ENCODE measurements at places on chromosomes 1 and 21.

- DNase-seq: no peak
These were observed 38.5 kb upstream of the SGIP1 start for GRCh38 chr1:66495495-66495894.

GRCh38 chr1:180953291-180954004, 40.8 kb downstream of the KIAA1614 start:
- DNase-seq: no peak

- DNase-seq: peak; percentile 13
These were observed 18.1 kb downstream of the USP48 start for GRCh38 chr1:21764615-21765423.

DNA sequence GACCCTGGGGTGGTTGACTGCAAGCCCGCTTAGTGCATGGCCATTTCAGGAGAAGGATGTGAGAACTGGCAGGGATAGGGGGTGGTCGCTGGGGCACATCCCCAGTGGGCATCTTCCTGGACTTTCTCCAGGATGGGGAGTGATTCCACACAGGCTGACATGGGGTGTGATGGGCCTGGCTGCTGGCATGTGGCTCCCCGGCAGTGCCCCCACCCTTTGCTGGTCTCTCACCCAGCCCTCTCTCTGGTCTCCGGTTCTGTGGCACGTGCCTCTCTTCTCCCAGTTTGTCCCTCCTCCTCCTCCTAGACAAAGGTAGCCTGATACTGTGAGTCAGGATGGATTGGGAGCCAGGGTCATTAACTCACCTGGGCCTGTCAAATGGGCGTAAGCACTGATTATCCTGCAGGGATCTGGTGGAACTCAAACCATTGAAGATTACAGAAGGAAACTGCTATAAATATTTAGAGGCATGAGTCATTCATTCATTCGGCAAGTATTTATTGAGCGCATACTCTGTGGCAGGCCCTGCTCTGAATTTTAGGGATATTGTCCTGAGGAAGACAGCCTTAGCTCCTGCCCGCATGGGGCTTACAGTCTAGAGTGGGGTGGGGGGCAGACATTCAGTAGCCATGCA, 23.6 kb upstream of the EPS8L3 start:
- DNase-seq: no peak

- no peak for DNase-seq
These were observed 281.5 kb upstream of the ADGRL4 start for GRCh38 chr1:79287982-79288381.

DNA sequence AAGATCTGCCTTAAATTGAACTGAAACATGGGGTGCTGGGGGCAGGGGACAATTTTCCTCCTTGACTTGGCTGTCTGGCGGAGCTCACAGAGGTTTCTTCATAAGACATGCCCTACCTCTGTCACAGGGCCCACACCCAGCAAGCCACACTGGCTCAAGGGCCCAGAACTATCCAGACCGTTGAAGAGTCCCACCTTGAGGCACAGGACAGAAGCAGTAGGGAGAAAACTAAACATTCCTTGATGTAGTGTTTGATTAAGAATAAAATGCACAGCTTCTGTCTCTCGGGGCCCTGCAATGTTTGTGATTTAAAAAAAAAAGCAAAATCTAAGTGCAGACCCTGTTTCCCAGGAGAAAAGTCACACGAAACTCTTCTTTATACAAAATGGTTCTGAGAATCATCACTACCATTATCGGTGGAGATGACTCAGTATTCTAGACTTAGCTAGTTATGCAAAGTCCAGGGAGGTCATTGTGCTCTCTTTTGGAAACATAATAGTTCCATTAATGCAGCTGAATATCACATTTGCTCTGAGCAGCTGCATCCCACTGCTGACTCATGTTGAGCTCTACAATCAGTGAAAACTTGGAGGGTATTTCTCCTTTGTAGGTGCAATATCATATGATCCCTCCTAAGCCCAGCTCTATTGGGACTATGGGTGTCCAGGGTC, 53.6 kb upstream of the DIRAS3 start:
- DNase-seq: no peak

DNA sequence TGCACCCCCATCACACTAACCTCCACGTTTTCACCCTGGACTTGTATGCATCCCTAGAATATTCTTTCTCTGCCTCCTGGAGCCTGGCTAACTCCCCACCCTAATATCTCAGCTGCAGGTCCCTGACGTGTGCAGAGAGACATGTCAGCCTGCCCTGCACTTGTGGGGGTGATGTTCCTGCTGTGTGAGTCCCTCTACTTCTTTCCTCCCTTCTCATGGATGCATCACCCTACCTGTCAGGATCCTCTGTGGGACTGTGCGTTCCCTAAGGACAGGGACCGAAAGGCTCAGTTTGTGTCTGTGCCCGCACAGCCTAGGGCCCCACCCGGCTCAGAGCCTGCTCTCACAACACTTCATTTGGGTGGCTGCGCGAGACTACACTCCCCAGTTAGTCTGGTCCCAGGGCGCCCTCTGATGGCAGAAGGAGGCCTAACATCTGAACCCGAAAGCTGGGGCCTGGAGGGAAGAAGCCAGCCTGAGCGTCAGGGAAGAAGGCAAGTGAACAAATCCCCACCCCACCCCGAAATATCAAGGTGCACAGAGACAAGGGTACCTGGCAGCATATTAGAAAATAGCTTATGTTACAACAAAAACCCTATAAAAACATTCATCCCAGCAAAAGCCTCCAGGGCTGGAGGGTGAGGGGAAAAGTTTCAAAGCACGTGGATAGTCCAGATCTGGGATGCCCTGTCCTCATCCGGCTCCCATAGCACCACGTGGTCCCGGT, 3.7 kb downstream of the CD52 start:
- peak; percentile 95 for DNase-seq

DNA sequence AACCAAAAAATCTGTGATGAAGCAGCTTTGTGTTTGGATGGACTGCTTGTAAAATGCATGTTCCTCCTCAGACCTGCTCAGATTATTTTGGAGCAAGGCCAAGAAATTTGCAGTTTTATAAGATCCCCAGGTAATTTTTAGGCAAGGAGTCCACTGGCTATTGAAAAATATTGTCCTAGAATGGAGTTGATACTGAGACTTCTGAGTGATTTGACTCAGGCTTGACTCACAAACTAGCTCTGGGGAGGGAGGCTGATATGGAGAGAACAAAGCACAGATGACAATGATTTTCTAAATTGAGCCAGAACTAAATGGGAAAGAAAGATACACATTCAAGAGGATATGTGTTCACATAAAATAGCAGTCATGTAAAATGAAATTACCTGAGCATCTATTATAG, 36.7 kb downstream of the AGL start:
- DNase-seq: no peak

DNA sequence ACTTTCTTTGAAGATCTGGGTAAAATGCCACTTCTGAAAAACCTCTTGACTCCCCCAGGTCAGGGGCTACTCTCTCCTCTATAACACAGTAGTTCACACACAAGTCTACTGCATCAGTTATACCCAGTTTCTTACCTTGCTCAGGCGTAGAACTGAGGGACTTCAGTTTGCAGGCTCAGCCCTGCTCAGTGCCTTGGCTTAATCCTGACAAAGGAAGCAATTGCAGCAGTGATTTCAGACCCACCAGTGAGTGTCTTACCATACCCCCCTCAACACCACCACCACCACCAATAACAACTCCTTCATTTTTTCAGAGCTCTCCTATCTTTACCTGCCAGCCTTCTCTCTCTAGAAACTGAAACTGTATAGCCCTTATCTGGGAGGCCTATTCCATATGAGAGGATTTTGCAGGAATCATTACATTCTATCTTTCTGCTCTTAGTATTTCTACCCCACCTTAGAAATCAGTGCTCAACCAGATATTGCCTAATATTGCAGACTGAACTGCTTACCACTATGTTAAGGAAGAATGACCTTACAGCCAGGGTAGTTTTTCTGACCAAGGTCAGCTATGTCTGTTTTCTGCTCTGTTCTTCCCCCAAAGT, 105.5 kb upstream of the S1PR1 start:
- DNase-seq: no peak

DNA sequence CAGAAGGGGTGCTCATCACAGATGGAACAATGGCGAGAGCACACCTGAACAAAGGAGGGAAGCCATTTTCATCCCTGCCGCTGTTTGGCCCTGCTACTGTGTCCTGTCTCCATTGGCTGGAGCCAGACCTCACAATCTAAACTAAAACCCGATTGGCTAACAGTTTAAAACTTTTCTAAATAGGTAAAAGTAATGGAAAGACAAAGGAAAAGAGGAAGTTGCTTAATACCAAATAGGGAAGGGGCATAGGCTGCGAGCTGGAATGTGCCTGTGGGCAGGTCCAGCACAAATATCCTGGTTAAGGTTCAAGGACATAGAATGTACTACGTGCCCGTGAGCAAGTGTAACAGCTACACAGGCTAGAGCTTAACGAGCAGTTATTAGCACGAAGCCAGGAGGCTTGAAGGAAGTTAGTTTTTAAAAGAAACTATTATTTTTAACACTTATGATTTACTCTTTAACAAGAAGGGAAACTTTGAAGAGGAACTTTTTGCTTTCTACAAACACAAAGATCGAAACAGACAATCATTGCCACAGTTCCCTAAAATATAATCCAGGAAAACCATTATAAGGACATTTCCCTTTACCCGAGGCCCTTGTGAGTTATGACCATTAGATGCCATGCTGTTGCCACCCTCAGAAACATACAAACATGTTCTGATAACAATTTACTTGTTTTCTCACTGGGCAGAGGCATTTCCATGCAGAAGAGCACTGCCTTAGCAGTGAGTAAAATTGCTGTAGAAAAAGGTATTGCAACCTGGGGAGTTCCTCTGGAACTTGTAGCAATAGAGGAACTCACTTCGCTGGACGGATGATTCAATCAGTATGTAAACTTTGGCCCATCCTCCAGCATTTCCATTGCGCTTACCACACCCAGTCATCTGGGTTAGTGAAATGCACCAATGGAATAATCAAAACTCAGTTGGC, 4.8 kb upstream of the PTTG1IP start:
- no peak for DNase-seq

DNA sequence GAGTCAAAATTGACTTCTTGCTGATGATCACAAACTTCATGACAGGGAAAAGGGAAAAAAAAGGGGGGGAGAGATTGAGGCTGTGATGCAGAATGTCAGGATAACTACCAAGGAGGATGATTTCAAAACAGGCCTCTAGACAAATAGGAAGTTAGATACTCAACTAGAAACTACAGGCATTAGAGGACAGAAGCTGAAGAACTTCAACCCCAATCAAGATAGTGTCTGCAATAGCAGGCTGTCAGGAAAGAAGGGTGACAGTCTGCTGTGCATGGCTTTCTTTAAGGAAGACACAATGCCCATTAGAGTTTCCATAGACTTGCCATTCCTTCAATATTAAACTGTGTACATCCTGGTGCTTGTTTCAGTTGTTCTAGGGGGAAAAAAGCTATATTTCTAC, 257.2 kb downstream of the TTLL7 start:
- DNase-seq: no peak

GRCh38 chr1:88451856-88452255, 232.2 kb upstream of the PKN2 start:
- no peak for DNase-seq

DNA sequence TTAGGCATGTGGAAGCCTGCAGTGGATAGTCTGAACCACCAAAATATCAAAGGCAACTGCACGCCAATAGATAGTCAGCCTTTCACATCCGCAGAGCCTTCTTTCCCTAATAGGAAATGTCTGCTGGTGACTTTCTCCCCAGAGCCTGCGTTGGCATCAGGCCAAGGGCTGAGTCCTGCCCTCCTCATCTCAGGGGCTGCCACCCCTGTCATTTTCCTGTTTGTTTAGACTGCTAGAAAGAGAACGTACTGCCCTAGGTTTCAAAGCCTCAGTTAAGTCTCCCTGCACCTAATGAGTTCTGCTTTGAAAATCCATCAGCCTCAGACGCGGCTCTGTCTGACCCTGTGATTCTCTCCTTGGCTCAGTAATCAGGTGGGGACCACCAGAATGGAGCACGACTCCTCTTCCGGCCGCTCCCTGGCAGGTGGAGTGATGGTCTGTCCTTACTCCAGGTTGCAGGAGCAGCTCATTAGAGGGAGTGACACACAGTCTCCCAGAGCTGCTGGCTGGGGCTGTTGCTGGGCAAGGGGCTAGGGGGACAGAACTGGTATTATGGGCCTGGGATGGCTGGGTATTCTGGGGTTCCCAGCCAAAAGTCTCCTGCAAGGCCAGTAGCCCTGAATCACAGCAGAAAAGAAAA, 27.3 kb downstream of the STUM start:
- no peak for DNase-seq

GRCh38 chr1:37240897-37241296, 206.6 kb upstream of the GRIK3 start:
- no peak for DNase-seq

GRCh38 chr1:244064621-244065020, 13.5 kb downstream of the ZBTB18 start:
- no peak for DNase-seq

DNA sequence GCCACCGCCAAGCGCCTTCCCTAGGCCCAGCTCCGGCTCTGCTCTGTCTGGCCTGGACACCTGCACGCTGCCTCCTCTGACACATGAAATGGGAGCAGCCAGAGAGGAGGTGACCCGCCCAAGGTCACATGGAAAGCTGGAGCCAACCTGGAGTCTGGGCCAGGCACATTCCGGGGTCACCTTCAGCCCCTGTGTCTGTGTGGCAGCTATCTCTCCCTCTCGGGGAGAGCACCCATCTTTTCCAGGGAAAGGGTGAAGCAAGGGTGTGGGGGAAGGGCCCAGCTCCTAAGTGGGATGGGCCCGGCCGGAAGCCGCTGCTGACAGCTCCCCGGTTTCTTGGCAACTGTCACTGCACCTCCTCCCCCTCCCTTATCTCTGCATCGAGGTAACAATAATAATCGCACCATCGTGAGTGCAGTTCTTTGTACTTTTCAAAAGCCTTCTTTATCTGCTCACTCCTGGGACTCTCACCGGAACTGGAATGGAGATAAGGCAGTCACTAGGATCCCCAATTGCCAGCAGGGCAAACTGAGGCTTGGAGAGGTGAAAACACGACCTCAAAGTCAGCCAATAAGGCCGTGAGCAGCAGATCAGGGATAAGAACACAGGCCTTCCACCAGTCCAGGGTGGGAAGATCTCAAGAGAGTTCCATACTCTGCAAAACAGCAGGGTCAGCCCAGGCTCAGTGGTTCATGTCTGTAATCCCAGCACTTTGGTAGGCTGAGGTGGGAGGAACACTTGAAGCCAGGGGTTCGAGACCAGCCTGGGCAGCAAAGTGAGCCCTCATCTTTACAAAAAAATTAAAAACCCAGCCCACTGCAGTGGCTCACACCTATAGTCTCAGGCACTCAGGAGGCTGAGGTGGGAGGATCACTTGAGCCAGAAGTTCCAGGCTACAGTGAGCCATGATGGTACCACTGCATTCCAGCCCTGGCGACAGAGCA, 36.9 kb downstream of the RAP1GAP start:
- no peak for DNase-seq

GRCh38 chr1:223487887-223488259, 94.7 kb downstream of the CCDC185 start:
- no peak for DNase-seq

DNA sequence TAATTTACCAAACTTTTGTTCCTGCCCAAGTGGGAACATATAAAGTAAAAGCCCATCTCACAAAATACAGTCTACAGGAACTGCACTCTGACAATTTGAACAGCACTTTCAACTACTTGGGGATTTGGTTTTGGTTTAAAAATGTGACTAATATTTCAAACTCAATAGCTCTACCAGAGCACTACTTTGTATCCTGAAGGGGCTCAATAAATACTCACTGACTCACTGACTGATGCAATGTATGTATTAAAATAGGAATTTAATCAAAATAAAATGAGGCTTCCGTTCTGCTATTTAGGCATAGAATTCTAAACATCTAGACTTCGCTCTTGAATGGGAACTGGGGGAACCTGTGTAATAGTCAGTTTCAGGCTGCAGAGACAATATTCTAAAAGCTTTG, 21.9 kb downstream of the EFCAB14 start:
- no peak for DNase-seq

Data from activated naive CD4-positive, alpha-beta T cell treated with Interleukin-2 at 50 U/mL for 16 hours (primary cell).